ENCODE measurements at places on chromosomes 3 and 15. TPM values are rescaled to one million over a fixed set of nuclear protein-coding genes. Genes with fewer than 3 reads are reported as not detected.

DNA sequence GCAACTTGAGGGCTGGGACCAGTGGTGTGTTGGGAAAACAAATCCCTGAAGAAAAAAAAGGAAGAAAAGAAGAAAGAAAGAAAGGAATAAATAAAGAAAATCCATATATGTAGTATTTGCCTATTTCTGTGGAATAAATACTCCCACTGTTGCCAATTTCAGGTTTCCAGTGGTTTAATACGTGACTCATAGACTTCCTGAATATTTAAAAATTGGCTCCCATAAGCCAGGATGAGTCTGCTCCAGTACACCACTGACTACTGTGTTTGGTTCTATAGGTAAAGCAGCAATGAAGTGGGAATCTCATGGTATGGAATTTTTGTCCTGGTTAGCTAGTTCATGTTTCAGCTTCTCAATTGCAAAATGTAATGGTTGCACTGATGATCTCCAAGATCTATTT, 31.6 kb downstream of the PYDC2 start:
- H3K4me3 ChIP-seq, result no peak overlapping the region
- no peaks in the 10 kb centered on the region for H3K4me1 ChIP-seq

GRCh38 chr3:134681522-134681900, 30.7 kb upstream of the KY start:
- H3K4me1 ChIP-seq, result peaks cover 6% of the 10 kb centered on the region
- peaks cover 2% of the 10 kb centered on the region for H3K27me3 ChIP-seq
- no peaks in the 10 kb centered on the region for H3K36me3 ChIP-seq
- DNase-seq, result no peak
- H3K4me3 ChIP-seq, result no peak overlapping the region

- H3K27me3 ChIP-seq, result peaks cover 2% of the 10 kb centered on the region
- no peaks in the 10 kb centered on the region for H3K36me3 ChIP-seq
- no peak overlapping the region for H3K27ac ChIP-seq
- H3K4me3 ChIP-seq, result no peak overlapping the region
These were observed 87.6 kb upstream of the KBTBD8 start for GRCh38 chr3:66910266-66911055.

GRCh38 chr3:142657033-142657432, 60.8 kb downstream of the PLS1 start:
- DNase-seq, result no peak
- no peaks in the 10 kb centered on the region for H3K27me3 ChIP-seq
- no peak overlapping the region for H3K27ac ChIP-seq
- no peak overlapping the region for H3K4me3 ChIP-seq

The OTOL1 gene
- not detected for total RNA-seq

DNA sequence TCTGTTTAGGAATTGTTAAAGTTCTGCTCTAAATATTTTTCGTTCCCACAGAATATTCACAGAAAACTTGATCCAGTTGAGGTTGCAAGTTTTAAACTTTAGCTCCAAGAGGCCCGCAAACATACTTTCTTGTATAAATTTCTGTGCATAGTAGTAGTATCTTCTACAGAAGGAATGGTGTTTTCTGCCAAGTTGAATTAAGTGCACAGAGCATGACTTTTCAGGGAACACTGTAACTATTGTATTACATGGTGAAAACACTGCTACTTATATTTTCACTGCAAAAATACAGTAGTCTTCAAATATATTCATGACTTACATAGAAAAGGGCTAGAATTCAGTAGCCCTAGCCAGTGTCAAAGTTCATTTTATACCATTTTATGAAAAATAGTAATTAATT, 67.0 kb downstream of the SUCNR1 start:
- no peaks in the 10 kb centered on the region for H3K4me1 ChIP-seq
- no peaks in the 10 kb centered on the region for H3K36me3 ChIP-seq
- DNase-seq, result no peak
- no peak overlapping the region for H3K27ac ChIP-seq

Data from IMR-90 (cell line).